Endothelial cell of umbilical vein (primary cell): ENCODE measurements at places on chromosomes 6 and 20. TPM values are rescaled to one million over a fixed set of nuclear protein-coding genes. Genes with fewer than 3 reads are reported as not detected.

GRCh38 chr6:47631797-47632196 lies 66.6 kb upstream of the ADGRF4 start:
- no peaks in the 10 kb centered on the region for H3K36me3 ChIP-seq
- no peaks in the 10 kb centered on the region for H3K27me3 ChIP-seq
- DNase-seq = no peak
- H3K27ac ChIP-seq = no peak overlapping the region
- H3K4me3 ChIP-seq = no peak overlapping the region

TBXT gene
- total RNA-seq = not detected in 2 replicates

- peaks cover 12% of the 10 kb centered on the region for H3K4me1 ChIP-seq
- peak; percentile 50 for DNase-seq
- H3K27me3 ChIP-seq = no peaks in the 10 kb centered on the region
- no peak overlapping the region for H3K27ac ChIP-seq
- H3K36me3 ChIP-seq = no peaks in the 10 kb centered on the region
- no peak overlapping the region for H3K4me3 ChIP-seq
These were observed 110.5 kb downstream of the ISM1 start for GRCh38 chr20:13331536-13331935.

DPPA5 gene
- not detected in 2 replicates for total RNA-seq

- peak overlapping the region; percentile 21 for H3K27ac ChIP-seq
- H3K27me3 ChIP-seq = no peaks in the 10 kb centered on the region
- peaks cover 20% of the 10 kb centered on the region for H3K4me1 ChIP-seq
These were observed 171.5 kb downstream of the QKI start for GRCh38 chr6:163585932-163586437.

GRCh38 chr6:117739869-117740268 lies 64.6 kb downstream of the NUS1 start:
- H3K36me3 ChIP-seq = no peaks in the 10 kb centered on the region
- no peak for DNase-seq
- H3K4me3 ChIP-seq = no peak overlapping the region
- no peaks in the 10 kb centered on the region for H3K27me3 ChIP-seq
- H3K4me1 ChIP-seq = no peaks in the 10 kb centered on the region
- H3K27ac ChIP-seq = no peak overlapping the region

MBOAT1 gene
- 4.8 and 5.4 TPM in 2 replicates for total RNA-seq

DNA sequence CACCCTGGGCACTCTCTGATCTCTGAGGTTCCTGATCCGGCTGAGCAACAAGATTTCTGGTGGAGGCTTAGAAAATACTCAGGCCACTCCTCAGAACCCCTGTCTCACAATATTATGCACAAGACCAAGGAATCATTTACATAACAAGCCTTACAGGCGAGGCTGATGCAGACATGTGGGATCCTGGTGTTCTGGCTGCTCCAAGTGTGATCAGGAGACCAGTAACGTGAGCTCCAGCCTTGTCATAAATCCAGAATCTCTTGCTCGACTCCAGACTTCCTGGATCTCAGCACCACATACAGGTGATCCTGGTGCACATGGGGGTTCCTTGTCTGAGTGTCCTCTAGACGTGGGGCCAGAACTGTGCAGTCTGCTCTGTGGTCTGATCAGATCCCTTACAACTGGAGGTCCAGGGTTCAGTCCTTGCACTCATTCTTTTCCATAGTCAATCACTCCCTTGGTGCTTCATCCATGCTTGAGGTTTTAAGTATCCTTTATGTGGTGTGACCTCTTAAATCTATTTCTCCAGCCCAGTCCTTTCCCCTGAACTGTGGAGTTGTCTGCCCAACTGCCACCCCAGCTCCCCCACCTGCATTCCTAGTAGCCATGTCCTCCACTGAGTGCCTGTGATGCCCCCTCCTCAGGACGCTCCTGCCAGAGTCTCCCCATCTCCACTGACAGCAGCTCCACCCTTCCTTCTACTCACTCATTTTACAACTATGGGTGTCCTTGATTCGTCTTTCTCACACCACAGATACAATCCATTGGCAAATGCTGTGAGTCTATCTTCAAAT lies 5.1 kb downstream of the HLA-C start:
- no peak for DNase-seq
- no peak overlapping the region for H3K27ac ChIP-seq
- no peaks in the 10 kb centered on the region for H3K36me3 ChIP-seq
- peaks cover 4% of the 10 kb centered on the region for H3K4me1 ChIP-seq
- H3K27me3 ChIP-seq = no peaks in the 10 kb centered on the region
- H3K4me3 ChIP-seq = no peak overlapping the region

PPIL6 gene
- total RNA-seq = 0.25 and 0.33 TPM in 2 replicates

AVP gene
- total RNA-seq = not detected in 2 replicates

DNA sequence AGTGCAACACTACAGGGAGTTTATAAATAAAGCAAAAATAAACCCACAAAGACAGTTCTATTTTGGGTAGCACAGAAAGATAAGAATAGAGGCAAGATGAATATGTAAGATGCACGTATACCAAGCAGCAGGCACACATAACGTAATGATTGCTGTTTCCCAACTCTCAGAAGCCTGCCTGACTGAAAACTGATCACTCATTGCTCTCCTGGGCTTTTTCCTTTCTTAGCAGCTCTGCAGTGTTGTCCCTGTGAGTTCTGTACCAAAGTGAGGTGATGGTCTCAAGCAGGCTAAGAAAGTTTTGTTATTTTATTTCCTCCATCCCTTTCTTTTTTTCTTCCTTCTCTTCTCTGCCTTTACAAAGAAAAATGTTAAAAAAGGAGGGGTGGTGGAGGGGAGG lies 522.0 kb upstream of the MAN1A1 start:
- no peaks in the 10 kb centered on the region for H3K4me1 ChIP-seq
- no peak overlapping the region for H3K27ac ChIP-seq
- H3K4me3 ChIP-seq = no peak overlapping the region
- no peaks in the 10 kb centered on the region for H3K27me3 ChIP-seq
- no peaks in the 10 kb centered on the region for H3K36me3 ChIP-seq

OR2B6 gene
- not detected in 2 replicates for total RNA-seq

RCAN2 gene
- total RNA-seq = 0.33 and 0.46 TPM in 2 replicates

ITPA gene
- total RNA-seq = 59.8 and 65.0 TPM in 2 replicates

GRCh38 chr20:18858816-18859215 lies 45.2 kb downstream of the SCP2D1 start:
- no peaks in the 10 kb centered on the region for H3K36me3 ChIP-seq
- H3K27me3 ChIP-seq = no peaks in the 10 kb centered on the region
- no peaks in the 10 kb centered on the region for H3K4me1 ChIP-seq
- no peak overlapping the region for H3K27ac ChIP-seq

PKIB gene
- not detected in 2 replicates for total RNA-seq
